ENCODE measurements at places on chromosomes 3 and 15.

DNA sequence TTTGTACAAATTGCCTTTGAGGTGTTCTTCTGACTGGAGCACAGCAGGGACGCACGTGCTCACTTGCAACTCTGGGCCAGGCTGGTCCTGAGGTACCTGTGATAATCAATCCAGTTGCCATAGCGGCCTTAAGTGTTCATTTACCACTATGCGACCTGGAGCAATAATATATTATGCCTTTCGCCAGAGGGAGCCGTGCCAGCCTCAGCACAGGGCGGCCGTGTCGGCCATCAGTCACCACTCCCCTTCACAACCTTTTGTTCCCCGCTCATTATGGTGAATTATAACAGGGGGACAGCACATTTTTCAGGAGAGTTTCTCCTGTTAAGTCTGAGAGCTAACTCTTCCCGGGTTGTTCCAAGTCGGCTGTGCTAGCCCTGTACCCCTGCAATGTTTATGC lies 289.7 kb downstream of the RORA start:
- no peak for DNase-seq

- no peak for DNase-seq
Observed at GRCh38 chr15:67100801-67101581, 35.6 kb downstream of the SMAD3 start.

GRCh38 chr15:98778960-98779359 lies 130.6 kb downstream of the IGF1R start:
- no peak for DNase-seq

DNA sequence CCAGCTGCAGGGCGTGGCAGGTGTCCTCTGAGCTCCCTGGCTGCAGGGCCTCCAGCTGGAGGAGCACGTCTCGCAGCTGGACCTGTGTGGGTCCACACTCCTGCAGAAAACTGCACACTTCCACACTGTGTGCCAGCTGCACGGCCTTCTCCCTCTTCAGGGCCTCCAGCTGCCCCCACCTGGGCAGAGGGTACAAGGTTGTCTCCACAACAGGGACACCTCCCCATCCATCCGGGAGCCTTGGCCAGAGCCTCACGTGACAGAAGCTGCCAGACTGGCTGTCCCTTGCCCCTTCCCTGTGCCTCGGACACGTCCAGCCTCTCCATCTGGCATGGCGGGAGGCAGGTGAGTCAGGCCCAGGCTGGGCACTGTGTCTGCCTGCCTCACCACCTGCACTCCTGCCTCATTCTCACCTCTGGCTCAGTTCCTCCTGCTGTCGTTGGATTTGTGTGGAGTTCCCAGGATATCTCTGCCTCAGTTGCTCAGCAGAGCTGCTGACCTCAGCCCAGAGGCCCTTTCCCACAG lies 14.5 kb downstream of the SPTBN5 start:
- DNase-seq, result no peak

DNA sequence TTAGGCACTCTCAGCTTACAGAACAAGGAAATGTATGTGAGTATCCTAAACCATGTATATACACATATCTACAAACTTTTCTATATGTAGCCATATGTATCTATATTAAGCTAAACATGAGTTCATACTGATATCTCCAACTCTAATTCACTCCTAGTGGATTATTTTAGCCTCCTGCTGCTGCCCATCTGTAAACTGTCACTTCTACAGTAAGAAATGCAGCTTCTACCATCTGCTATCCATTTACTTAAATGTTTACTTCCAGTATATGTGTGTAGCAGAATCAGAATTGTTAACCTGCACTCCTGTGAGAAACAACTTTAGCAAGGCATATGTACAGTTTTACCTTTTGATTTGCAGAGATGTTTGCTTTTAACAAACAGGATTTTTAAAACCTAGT lies 478.5 kb upstream of the CBLB start:
- no peak for DNase-seq

DNA sequence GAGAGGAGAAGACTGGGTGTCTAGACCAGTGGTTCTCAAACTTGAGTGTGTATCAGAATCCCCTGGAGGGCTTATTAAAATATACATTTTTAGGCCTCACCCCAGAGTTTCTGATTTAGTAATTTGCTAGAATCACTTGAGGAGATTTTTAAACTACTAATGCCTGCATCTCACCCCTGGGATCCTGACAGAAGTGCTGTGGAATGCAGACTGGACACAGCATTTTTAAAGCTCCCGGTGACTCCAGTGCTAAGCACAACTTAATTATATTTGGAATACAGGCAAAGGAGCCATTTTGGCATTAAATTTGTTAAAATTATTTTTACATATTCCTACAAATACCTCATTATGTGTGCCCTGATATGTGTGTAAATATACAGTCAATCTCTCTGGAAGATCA lies 26.7 kb upstream of the COL6A6 start:
- no peak for DNase-seq

DNA sequence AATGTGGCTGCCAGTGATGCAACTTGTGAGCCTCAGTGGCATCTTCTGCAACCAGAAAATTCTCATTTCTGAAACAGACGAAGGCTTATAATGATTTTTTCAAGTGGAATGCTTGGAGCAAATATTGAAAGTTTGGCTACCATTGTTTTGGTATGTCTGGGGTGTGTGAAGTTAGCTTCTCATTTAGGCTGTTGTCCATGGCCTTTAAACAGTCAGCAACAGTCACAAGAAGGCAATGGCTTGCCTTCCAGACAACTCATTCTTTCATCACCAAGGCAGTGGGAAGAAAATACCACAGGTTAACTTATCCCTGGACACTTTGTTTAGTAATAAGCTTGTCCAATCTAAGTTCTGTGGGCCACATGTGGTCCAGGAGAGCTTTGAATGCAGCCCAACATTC lies 4.7 kb upstream of the BNC1 start:
- no peak for DNase-seq

GRCh38 chr15:79089331-79089889 lies 1.2 kb downstream of the RASGRF1 start:
- peak; percentile 48 for DNase-seq

- DNase-seq, result no peak
Observed at GRCh38 chr3:171936191-171936841, 93.2 kb downstream of the TMEM212 start.

- DNase-seq, result no peak
Observed at GRCh38 chr3:107813026-107813425, 277.8 kb downstream of the CD47 start.

DNA sequence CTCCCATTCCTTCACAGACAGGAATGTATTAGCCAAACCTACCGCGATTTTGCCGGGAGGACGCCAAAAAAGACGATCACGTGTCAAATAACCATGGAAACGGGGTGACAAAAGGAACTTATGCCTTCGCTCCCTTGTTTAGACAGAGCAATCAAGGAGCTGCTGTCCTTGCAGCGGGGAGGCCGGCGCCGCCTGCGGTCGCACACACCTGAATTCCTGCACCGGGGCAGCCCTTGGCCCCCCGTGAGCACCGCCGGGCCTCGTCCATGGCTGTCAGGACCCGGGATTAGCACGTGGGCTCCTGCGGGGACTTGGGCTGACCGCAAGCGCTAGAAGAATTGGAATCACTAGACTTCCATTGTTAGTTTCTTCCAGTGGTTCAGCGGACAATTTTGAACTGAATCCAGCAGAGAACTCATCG lies 193.1 kb downstream of the SHQ1 start:
- DNase-seq, result peak; percentile 73

DNA sequence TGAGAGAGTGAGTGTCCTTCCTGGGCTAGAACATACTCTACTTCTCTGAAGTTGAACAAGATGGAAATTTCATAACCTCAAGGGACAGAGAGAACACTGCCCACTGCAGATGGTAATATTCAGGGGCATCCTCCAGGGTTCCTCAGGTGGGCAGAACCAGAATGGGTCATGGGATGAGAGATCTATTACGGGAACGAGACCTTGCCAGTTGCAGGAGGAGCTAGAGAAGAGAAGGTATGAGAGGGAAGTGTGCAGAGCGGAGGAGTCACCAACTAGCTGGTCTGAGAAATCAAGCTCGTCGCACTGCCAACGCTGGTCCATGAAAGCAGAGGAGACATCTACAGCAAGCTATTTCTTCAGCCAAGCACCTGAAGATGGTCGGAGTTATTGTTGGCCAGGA lies 184.7 kb downstream of the TJP1 start:
- no peak for DNase-seq

DNA sequence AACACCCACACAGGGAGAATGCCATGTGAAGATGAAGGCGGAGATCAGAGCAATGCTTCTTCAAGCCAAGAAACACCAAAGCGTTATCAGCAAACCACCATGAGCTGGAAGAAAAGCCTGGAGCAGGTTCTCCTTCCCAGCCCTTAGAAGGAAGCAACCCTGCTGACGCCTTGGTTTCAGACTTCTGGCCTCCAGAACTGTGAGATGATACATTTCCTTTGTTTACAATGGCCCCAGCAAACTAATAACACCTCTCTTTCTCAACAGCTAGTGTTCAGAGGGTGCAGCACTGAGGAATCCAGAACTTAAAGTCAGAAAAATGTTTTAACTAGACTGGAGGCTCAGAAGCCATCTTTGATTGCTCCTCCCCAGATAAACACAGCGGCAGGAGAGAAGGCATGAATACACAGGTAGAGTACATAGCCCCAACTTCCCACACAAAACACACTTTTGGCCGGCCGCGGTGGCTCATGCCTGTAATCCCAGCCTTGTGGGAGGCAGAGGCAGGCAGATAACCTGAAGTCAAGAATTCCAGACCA lies 132.4 kb upstream of the LPP start:
- no peak for DNase-seq

GRCh38 chr15:73326157-73326556 lies 42.6 kb downstream of the HCN4 start:
- no peak for DNase-seq

- DNase-seq, result no peak
Observed at GRCh38 chr15:75061272-75061671, 37.9 kb downstream of the PPCDC start.

DNA sequence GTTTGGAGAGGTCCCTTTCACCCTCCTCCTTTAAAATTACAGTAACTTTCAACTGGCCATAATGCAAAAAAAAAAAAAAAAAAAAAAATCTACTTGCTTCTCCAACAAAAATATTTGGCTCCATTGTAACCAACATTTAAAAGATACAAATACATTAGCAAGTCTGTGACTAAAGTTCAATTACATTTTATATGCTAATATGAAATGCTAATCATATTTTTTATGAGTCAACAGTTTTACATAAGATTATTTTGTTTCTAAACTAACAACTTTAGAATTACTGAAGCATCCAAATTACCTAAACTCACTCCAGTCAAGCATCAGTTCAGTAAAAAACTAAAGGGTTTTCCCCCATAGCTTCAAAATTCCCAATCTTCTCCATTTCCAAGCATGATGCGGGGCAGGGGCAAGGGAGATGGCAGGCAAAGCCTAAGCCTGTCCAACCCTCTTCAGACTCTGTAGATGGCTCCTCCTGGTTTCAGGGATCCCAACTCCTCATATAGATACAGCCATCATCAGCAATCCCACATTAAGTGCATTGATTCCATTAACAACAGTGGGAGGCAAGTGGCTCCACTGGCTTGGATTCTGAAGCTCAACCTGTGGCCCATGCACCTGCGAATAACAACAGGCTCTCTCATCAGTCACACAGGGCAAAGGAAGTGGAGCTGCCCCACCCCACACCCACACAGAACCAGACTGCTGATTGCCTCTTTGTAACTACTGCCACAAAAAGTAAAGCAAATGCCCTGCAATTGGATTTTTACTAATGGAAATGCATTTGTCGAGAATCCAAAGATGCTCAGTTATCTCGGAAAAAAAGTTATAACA lies 15.0 kb downstream of the SFMBT1 start:
- DNase-seq, result no peak

GRCh38 chr3:126197854-126198584 lies 17.6 kb upstream of the ALDH1L1 start:
- no peak for DNase-seq

DNA sequence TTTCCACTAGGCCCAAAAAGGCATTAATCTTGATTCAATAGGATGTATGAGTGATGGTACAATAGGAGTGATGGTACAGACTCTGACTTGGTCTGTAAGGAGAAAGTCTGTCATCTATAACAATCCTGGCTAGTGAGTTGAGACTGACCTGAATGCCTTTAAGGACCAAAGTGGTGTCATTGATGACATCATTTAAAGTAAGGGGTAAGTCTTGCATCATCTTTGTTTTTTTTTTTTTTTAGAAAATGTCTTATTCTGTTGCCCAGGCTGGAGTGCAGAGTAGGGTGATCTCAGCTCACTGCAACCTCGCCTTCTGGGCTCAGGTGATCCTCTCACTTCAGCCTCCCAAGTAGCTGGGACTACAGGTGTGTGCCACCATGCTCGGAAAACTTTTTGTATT lies 5.6 kb upstream of the TMEM45A start:
- no peak for DNase-seq

- no peak for DNase-seq
Observed at GRCh38 chr15:99630607-99631131, 64.9 kb downstream of the MEF2A start.

DNA sequence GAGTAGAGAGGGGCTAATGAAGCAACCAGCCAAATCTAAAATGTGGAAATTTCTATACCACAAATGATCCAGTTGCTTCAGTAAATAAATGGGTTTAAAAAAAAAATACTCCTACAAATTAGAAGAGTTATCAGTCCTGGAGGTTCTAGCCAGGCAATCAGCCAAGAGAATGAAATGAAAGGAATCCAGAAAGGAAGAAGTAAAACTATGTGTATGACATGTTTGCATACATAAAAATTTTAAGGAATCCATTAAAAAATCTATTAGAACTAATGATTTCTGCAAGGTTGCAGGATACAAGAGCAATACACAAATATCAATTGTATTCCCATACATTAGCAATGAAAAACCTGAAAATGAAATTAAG lies 9.6 kb downstream of the MESP2 start:
- DNase-seq, result no peak

- no peak for DNase-seq
Observed at GRCh38 chr3:128077665-128078064, 25.4 kb downstream of the SEC61A1 start.

DNA sequence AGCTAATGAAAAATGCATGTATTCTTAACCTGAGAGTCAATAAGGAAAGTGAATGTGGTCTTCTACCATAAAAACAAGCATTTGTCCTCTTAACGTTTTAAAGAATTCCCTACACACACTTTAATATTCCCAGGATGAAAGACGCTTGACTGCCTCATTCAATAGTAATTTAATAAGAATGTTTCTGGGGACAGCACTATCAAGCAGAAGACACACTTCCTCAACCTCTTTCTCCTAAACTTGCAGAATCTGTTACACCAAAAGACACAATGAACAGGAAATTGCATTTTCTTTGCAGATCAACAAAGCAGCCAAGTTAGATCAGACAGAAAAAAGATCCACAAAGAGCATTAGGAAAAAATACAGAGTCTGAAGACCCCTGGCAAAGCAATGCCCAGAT lies 97.7 kb downstream of the PLCH1 start:
- DNase-seq, result no peak

DNA sequence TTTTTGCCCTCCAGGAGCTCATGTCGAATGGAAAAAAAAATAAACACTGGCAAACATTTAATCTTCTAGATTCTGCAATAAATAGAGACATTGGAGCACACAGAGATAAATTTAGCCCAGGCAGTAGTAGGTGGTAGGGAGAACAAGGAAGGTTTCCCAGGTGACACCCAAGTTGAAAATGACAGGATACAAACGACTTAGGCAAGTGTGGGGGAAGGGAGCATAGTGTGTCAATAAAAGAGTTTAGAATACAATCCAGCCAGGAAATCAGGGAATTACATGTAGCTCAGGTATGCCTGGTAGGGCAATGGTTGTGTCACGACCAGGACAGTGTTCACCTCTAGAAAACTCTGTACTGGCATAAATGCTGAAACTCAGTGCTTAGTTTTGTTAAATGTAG lies 364.6 kb upstream of the AGTR1 start:
- no peak for DNase-seq

- DNase-seq, result no peak
Observed at GRCh38 chr15:48096355-48096786, 24.4 kb upstream of the SLC24A5 start.

- DNase-seq, result no peak
Observed at GRCh38 chr3:112253301-112253971, 40.6 kb downstream of the SLC9C1 start.
